Activated naive CD4-positive, alpha-beta T cell treated with anti-CD3 and anti-CD28 coated beads for 36 hours (primary cell): ENCODE measurements at places on chromosomes 4 and X. TPM values are rescaled to one million over a fixed set of nuclear protein-coding genes. Genes with fewer than 3 reads are reported as not detected.

The RAB9B gene
- 0.17 TPM for total RNA-seq

The ARHGAP10 gene
- total RNA-seq: 3.6 TPM

The PARM1 gene
- total RNA-seq: not detected

The F8A3 gene
- 0.43 TPM for total RNA-seq

GRCh38 chr4:165462009-165462408, 83.2 kb downstream of the CPE start:
- H3K4me1 ChIP-seq: no peaks in the 10 kb centered on the region
- no peak overlapping the region for H3K27ac ChIP-seq
- no peak overlapping the region for H3K4me3 ChIP-seq
- DNase-seq: no peak

DNA sequence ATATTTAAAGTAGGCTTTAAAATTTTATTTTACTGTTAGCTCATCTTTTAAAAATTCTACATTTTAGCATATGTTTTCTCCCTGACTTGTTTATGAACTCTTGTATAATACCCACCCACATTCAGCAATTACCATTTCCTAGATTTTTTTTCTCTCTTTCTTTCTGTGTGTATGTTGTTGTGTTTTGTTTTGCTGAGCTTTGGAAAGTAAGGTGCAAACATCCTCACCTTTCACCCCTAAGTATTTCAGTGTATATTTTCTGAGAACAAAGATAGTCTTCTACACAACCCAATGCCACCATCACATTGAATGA, 18.8 kb downstream of the GRPR start:
- H3K27ac ChIP-seq: no peak overlapping the region
- no peak overlapping the region for H3K4me3 ChIP-seq
- no peaks in the 10 kb centered on the region for H3K36me3 ChIP-seq
- H3K4me1 ChIP-seq: peaks cover 4% of the 10 kb centered on the region

DNA sequence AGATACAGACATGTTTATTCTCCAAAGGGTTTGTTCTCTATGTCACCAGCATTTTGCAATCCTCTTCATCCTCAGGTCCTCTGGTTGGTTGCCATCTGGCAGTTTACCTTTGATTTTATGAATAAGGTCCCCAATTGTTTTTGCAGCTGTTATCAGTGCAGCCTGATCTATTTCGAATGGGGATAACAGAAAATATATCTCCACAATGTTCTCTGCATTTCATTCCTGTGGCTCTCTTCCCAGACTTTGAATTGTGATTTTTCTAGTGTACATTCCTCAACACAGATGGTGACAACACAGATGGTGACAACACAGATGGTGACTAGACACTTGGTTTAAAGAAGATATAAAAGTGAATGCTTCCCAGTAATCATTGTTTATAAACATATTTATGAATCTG, 74.1 kb downstream of the FBXO8 start:
- no peak overlapping the region for H3K4me3 ChIP-seq
- peaks cover 64% of the 10 kb centered on the region for H3K27me3 ChIP-seq
- no peaks in the 10 kb centered on the region for H3K36me3 ChIP-seq

DNA sequence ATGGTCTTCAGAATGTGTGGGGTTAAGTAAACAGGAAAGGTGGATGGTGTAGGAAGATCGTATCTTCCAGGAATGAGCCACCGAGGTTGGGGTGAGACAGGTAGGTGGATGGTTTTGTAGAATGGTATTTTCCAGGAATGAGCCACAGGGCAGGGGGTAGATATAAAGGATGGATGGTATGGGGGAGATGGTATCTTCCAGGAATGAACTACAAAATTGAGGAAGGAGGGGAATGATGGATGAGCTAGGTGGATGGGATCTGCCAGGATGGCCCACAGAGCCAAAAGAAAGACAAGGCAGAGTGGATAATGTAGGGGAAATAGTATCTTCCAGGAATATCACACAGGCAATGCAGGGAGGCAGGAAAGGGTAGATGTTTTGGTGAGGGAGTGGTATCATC, 60.0 kb downstream of the MAOA start:
- peaks cover 2% of the 10 kb centered on the region for H3K27me3 ChIP-seq
- no peak overlapping the region for H3K27ac ChIP-seq
- H3K36me3 ChIP-seq: no peaks in the 10 kb centered on the region

GRCh38 chr4:38759113-38759789, 23.5 kb downstream of the TLR10 start:
- no peaks in the 10 kb centered on the region for H3K27me3 ChIP-seq
- peaks cover 18% of the 10 kb centered on the region for H3K4me1 ChIP-seq
- no peaks in the 10 kb centered on the region for H3K36me3 ChIP-seq
- no peak overlapping the region for H3K27ac ChIP-seq

GRCh38 chrX:53678667-53679066, 7.9 kb downstream of the HUWE1 start:
- peaks cover 69% of the 10 kb centered on the region for H3K36me3 ChIP-seq
- H3K27ac ChIP-seq: peak overlapping the region; percentile 61
- DNase-seq: no peak
- H3K27me3 ChIP-seq: no peaks in the 10 kb centered on the region
- peaks cover 55% of the 10 kb centered on the region for H3K4me1 ChIP-seq
- H3K4me3 ChIP-seq: peak overlapping the region; percentile 50

DNA sequence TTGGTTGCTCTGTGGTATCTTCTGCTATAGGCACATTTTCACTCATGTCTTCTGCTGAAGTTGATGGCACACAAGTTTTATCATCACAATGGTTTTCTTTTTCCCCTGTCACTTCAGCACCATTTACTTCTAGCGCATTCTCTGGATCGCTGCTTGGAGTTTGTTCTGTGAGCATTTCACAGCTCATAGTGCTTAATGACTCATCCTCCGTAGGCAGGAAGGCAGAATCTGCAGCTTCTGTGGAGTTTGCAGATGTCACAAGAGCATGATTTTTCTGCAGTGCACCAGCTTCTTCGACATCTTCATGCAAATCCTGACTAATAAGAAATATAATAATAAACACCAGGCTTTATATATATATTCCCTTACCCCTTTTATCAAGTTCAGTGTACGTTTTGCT, 83.6 kb downstream of the CHM start:
- H3K27ac ChIP-seq: no peak overlapping the region
- no peaks in the 10 kb centered on the region for H3K4me1 ChIP-seq
- H3K36me3 ChIP-seq: peaks cover 4% of the 10 kb centered on the region
- DNase-seq: no peak

DNA sequence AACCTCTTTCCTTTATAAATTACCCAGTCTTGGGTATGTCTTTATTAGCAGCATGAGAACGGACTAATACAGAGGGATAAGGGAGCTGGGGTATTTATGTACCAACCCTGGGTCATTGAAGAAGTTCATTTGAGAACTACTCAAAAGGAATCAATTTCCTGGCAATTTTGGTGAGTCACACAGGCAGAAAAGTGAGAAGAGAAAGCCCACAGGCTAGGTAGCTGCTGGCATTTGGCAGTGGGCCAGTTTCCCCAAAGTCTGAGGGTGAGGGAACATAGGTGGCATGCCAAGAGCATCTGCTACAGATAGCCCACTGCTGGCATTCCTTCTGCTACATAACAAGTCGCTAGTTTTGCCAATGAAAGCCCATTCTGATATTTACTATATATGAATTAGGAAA, 411.2 kb downstream of the MID1IP1 start:
- DNase-seq: peak; percentile 68
- H3K4me1 ChIP-seq: peaks cover 17% of the 10 kb centered on the region
- no peaks in the 10 kb centered on the region for H3K27me3 ChIP-seq
- H3K4me3 ChIP-seq: no peak overlapping the region
